ENCODE measurements at places on chromosomes 6 and 20. TPM values are rescaled to one million over a fixed set of nuclear protein-coding genes. Genes with fewer than 3 reads are reported as not detected.

GRCh38 chr6:38233161-38233791, 406.5 kb downstream of the BTBD9 start:
- H3K27me3 ChIP-seq, result no peaks in the 10 kb centered on the region
- H3K36me3 ChIP-seq, result no peaks in the 10 kb centered on the region
- no peaks in the 10 kb centered on the region for H3K4me1 ChIP-seq
- no peak overlapping the region for H3K4me3 ChIP-seq
- DNase-seq, result no peak

- H3K27me3 ChIP-seq, result no peaks in the 10 kb centered on the region
- peaks cover 18% of the 10 kb centered on the region for H3K4me1 ChIP-seq
- no peak for DNase-seq
These were observed 166.4 kb downstream of the NFATC2 start for GRCh38 chr20:51376111-51376510.

DNA sequence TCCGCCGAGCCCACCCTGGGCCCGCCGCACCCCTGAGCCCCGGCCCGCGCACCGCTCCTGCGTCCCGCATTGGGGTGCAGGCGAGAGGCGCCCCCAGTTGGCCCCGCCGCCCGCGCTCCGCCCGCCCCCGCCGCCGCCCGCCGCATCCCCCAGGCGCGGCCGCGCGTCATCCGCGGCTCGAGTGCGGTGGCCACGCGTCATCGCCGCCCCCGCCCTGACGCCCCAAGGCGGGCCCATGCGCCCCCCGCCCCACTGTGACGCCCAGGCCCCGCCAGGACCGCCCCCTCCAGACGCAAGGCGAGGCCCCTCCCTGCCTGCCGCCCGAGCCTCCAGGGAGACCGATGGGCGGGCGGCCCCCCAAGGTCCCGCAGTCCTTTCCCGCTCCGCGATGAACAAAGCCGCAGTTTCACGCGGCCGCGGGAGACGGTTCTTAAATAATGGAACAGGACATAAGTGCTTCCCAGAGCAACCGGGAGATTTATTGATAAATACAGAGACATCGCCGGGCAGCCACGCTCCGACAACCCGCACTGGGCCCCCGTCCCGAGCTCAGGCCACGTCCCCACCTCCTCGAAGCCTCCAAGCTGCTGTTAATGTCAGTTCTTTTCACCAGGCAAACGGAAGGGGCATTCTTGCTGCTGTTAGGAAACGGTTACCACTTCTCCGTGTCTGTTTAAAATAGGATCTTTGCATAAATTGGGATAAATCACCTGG, at the start of gene ANKRD60:
Gene ANKRD60 (minus strand): TSS at position 170 of the 714 bp plus-strand sequence. CDS start 0 bp downstream, at position 170.
- H3K27ac ChIP-seq, result no peak within 1 kb of the TSS
- H3K4me1 ChIP-seq, result peaks cover 8% of the 10 kb centered on the region
- peaks cover 6% of the 10 kb centered on the region for H3K36me3 ChIP-seq

GRCh38 chr6:170188571-170189001, 102.3 kb downstream of the DLL1 start:
- no peak overlapping the region for H3K27ac ChIP-seq
- H3K4me1 ChIP-seq, result peaks cover 4% of the 10 kb centered on the region
- H3K27me3 ChIP-seq, result no peaks in the 10 kb centered on the region
- DNase-seq, result peak; percentile 14

GRCh38 chr6:3220366-3220765, 7.1 kb downstream of the TUBB2B start:
- H3K4me3 ChIP-seq, result no peak overlapping the region
- H3K36me3 ChIP-seq, result peaks cover 5% of the 10 kb centered on the region
- no peak for DNase-seq
- no peak overlapping the region for H3K27ac ChIP-seq

- H3K27ac ChIP-seq, result no peak overlapping the region
- H3K27me3 ChIP-seq, result peaks cover 16% of the 10 kb centered on the region
- no peak for DNase-seq
- H3K4me1 ChIP-seq, result peaks cover 6% of the 10 kb centered on the region
These were observed 93.0 kb downstream of the BCAS1 start for GRCh38 chr20:53977391-53977790.

GHRH gene
- total RNA-seq, result not detected

DNA sequence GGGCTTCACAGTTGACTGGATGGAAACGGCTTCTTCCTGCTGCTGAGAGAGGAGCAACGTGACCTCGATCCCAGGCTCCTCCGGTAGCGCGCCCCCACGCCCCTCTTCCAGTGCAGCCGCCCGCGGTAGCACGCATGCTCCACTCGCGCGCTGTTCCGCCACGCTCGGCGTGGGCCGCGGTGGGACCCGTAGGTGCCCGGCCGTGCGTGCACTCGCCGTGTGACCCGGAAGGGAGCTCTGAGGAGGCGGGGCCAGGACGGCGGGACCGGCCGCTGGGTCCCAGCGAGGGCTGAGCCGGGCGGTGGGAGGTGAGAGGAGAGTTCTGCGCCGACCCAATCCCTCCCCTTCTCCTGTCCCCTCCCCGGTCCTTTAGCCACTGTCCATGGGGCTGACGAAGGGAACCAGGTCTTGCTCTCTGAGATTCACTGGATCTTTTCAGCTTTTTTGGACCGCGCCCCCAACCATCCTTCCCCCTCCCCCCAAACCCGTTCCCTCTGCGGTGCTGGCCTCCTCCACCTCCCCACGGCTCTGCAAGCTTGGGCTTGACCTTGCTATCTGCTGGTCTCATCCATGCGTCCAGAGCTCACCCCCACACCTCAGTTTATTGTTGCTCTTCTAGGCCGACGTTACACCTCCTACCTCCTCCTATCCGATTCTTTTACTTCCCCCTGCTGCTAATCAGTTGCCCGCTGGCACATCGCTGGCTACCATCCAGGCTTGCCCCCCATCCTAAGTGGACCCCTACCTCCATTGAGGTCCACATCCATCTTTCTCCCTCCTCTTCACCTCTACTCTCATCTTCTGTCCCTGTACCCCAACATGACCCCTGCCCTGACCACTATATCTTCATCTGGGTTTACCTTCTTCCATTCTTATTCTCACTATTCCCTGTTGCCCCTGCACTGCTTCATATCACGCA, at the start of gene CUL9:
Gene CUL9 (plus strand): TSS at position 255 of the 919 bp plus-strand sequence. CDS start 2,115 bp downstream, outside the sequence.
- H3K27ac ChIP-seq, result peak within 1 kb of the TSS; percentile 82
- no peaks in the 10 kb centered on the region for H3K27me3 ChIP-seq
- H3K4me3 ChIP-seq, result peak within 1 kb of the TSS; percentile 91
- H3K4me1 ChIP-seq, result peaks cover 51% of the 10 kb centered on the region

GRCh38 chr6:91447530-91448254, 860.8 kb upstream of the MAP3K7 start:
- DNase-seq, result no peak

DNA sequence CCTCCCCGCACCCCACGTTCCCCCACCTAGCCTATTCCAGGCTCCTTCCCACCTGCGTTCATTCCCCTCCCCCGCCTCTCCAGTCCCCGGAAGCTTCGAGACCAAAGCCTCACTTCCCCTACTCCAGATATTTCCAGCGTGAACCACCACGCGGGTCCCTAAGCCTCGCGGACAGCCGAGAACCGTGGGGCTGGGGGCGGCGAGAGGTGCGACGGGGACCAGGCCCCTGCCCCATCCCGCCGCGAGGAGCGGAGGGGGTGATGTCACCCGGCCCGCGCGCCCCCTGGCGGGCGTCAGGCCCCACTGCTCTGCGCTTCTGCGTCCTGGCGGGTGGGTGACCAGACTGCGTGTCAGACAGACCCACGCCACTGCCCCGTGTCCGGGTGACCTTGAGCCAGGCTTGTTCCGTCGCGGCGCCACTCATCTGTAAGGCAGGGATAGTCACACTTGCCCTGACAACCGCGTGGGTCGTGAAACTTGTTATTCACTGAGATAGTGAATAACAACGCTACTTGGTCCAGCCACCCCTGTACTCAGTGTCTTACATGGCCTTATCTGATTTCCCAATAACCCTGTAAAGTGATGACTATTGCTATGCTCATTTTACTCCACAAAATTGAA, 9.0 kb upstream of the HSP90AB1 start:
- H3K27me3 ChIP-seq, result no peaks in the 10 kb centered on the region
- peaks cover 26% of the 10 kb centered on the region for H3K4me1 ChIP-seq
- H3K4me3 ChIP-seq, result peak overlapping the region; percentile 84
- H3K36me3 ChIP-seq, result peaks cover 3% of the 10 kb centered on the region

- no peaks in the 10 kb centered on the region for H3K4me1 ChIP-seq
- no peaks in the 10 kb centered on the region for H3K36me3 ChIP-seq
- no peak for DNase-seq
- H3K4me3 ChIP-seq, result no peak overlapping the region
- no peaks in the 10 kb centered on the region for H3K27me3 ChIP-seq
These were observed 358.0 kb upstream of the CITED2 start for GRCh38 chr6:139732451-139732850.

DNA sequence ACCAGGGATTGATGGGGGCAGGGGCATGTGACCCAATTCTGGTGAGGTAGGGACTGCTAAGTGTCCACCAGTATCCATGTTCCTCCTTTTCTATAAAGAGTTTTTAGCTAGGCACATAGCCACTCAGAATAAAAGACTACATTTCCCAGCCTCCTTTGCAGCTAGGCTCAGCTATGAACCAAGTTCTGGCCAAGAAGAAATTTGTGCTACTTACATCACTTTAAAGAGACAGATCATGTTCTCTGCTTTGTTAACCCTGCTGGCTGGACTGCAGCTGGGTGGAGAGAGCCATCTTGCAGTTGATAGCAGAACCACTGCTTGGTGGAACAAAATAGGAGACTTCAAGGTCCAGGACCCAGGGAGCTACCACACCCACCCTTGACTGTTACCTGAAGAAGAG, 5.3 kb upstream of the CCM2L start:
- H3K36me3 ChIP-seq, result no peaks in the 10 kb centered on the region
- DNase-seq, result no peak
- H3K4me1 ChIP-seq, result peaks cover 8% of the 10 kb centered on the region
- H3K27ac ChIP-seq, result no peak overlapping the region
- H3K27me3 ChIP-seq, result peaks cover 3% of the 10 kb centered on the region
- H3K4me3 ChIP-seq, result no peak overlapping the region

DNA sequence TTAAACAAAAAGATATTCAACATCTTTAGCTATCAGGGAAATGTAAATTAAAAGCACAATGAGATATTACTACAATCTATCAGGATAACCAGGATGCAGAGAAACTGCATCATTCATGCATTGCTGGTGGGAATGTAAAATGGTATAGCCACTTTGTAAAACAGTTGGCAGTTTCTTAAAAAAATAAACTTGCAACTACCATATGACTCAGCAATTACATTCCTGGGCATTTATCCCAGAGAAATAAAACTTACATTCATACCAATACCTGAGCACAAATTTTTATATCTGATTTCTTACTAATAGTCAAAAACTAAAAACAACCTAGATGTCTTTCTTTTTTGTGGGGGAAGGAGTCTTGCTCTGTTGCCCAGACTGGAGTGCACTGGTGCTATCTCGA, 190.3 kb upstream of the TAB2 start:
- H3K36me3 ChIP-seq, result peaks cover 50% of the 10 kb centered on the region
- H3K27ac ChIP-seq, result peak overlapping the region; percentile 88
- DNase-seq, result no peak
- H3K4me3 ChIP-seq, result no peak overlapping the region

GRCh38 chr6:84441456-84441855, 214.0 kb upstream of the CEP162 start:
- H3K4me3 ChIP-seq, result no peak overlapping the region
- DNase-seq, result no peak
- H3K27me3 ChIP-seq, result no peaks in the 10 kb centered on the region
- no peaks in the 10 kb centered on the region for H3K36me3 ChIP-seq

DNA sequence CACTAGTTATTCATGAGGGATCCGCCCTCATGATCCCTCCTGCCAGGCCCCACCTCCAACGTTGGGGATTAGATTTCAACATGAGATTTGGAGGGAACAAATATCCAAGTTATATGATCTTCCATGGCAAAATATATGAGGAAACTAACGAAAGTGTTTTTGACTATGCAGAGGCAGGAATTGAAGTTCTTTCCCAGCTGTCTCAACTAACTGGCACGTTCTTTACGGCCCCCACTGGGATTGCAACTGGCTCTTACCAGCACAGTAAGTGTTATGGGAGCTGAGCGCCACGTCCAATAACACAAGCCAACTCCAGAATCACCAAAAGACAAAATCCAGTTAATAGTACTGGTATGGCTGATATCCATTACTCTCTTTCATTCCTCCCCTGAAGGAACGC, 66.6 kb downstream of the ECT2L start:
- H3K4me1 ChIP-seq, result no peaks in the 10 kb centered on the region
- DNase-seq, result no peak

DNA sequence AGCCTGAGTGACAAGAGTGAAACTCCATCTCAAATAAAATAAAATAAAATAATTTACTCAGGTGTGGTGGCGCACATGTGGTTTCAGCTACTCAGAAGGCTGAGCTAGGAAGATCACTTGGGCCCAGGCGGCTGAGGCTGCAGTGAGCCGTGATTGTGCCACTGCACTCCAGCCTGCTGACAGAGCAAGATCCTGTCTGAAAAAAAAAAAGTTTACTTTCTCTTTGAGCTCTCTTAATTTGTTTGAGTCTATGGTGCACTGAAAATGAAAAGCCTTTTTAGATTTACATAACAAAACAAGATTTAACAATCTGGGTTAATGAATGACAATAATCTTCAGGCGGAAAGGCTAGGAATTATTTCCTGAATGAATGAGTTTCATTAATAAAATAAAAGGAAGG, 23.3 kb upstream of the NHSL1 start:
- peaks cover 21% of the 10 kb centered on the region for H3K27me3 ChIP-seq
- H3K4me1 ChIP-seq, result peaks cover 5% of the 10 kb centered on the region
- H3K36me3 ChIP-seq, result no peaks in the 10 kb centered on the region
- DNase-seq, result no peak
- H3K4me3 ChIP-seq, result no peak overlapping the region
- no peak overlapping the region for H3K27ac ChIP-seq

DNA sequence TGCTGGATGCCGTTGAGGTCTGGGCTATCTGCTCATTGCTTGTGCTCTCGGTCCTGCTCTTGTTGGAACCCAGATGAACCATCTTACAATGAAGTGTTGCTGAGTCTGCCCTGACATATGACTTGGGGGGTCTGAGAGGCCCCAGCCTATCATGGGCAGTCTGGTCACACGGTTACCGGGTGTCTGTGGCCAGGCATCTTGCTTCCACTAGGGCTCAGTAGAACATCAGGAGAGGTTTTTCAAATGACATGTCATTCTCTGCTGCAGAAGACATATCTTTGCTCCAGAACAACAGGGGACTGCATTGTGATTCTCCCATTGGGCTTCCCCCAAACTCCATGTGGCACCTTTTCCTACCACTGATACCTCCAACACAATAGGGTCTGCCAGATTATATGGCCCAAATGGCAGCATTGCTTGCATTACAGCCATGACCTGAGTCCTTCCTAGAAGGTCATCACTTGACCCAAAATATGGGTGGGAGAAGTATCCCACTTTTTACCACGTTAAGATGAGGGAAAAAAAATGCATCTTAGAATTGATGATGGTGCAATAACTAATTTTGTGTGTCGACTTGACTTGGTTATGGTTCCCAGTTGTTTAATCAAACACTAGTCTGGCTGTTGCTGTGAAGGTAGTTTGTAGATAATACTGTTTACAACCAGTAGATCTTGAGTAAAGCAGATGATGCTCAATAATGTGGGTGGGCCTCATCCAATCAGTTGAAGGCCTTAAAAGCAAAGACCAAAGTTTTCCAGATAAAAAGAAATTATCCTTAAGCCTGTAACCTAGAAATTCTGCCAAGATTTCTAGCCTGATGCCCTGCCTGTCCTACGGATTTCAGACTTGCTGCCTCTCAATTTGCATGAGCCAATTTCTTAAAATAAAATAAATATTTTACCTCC, 241.0 kb downstream of the QKI start:
- H3K36me3 ChIP-seq, result no peaks in the 10 kb centered on the region
- peaks cover 24% of the 10 kb centered on the region for H3K27me3 ChIP-seq
- DNase-seq, result no peak
- H3K4me1 ChIP-seq, result no peaks in the 10 kb centered on the region

GRCh38 chr6:142474531-142475289, 172.9 kb downstream of the ADGRG6 start:
- no peaks in the 10 kb centered on the region for H3K36me3 ChIP-seq
- peaks cover 12% of the 10 kb centered on the region for H3K27me3 ChIP-seq
- no peak overlapping the region for H3K27ac ChIP-seq

LRFN2 gene
- not detected for total RNA-seq

SLC17A9 gene
- 26.1 TPM for total RNA-seq

Data from activated CD8-positive, alpha-beta memory T cell treated with anti-CD3 and anti-CD28 coated beads, Interleukin-2, amount 10 ng/mL, durations not matched to agents 7 days and 5 days (primary cell).